ENCODE measurements at places on chromosomes 4 and X.

DNA sequence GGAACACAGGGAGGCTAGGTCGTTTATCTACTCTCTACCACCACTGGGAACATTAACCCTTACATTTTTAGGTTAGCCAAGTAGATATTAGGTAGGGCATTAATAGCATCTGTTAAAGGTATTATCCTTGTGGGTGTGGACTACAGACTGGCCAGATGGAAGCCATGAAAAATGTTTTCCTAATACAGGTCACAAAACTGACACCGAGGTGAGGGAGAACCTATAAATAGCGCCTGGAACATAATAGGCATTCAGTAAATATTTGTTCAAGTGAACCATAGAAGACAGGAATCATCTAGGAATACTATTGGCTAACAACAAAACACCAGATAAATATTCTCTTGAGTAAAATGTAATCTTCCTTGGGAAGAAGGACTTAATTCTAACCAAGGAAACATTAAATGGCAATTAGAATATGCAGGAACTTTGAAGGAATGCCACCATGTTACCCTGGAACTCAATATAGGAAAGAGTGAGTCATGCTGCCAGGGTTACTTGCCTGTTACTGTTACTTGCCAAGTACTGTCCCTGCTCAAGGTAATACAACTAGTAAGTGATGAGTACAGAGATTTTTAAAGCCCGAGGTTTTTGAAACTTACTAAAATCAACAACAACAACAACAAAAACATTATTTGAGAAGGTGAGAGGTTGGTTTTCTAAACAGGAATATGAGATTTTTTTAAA is 79.0 kb downstream of the SOX3 start:
- peak; percentile 27 for DNase-seq

- no peak for DNase-seq
These were observed 2.7 kb downstream of the USP26 start for GRCh38 chrX:133094098-133094731.

GRCh38 chr4:28443801-28444412 is 1583.3 kb downstream of the STIM2 start:
- no peak for DNase-seq

DNA sequence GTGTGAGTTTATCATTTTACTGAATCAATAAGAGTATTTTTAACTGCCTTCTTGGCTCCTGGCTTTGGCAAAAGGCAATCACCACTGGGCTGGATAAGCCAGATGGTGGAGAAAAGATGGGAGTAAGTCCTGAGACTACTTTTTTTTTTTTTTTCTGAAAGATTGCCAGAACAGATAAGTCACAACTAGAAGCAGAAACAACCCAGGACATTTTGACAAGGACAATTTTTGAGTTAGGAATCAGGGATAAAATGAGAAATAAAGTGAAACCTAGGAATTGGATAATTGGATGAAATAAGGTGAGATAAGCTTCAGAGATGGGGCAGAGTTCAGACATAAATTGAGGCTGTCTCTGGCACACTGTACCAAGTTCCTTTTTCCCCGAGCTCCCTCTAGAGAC is 471.0 kb downstream of the KLHL13 start:
- DNase-seq: no peak

GRCh38 chr4:137474711-137475301 is 57.5 kb downstream of the PCDH18 start:
- peak; percentile 25 for DNase-seq

- DNase-seq: peak; percentile 6
These were observed 15.7 kb downstream of the SUPT20HL2 start for GRCh38 chrX:24298191-24298590.

- DNase-seq: no peak
These were observed 34.0 kb upstream of the BMP15 start for GRCh38 chrX:50876551-50876950.

Data from astrocyte (in vitro differentiated cells and primary cell).